Glomerular endothelial cell (primary cell): ENCODE measurements at places on chromosomes 4 and X. TPM values are rescaled to one million over a fixed set of nuclear protein-coding genes. Genes with fewer than 3 reads are reported as not detected.

GPR50 gene
- total RNA-seq = not detected in 2 replicates

FAT4 gene
- 17.3 and 30.7 TPM in 2 replicates for total RNA-seq

P2RY10 gene
- not detected in 2 replicates for total RNA-seq

GPR173 gene
- 2.4 and 5.5 TPM in 2 replicates for total RNA-seq

SYTL5 gene
- 0.06 TPM in 1 of 2 replicates, not detected in the other for total RNA-seq

TEX11 gene
- not detected in 2 replicates for total RNA-seq

NKX1-1 gene
- total RNA-seq = not detected in 2 replicates

GRPR gene
- total RNA-seq = 0.23 TPM in 1 of 2 replicates, not detected in the other

FAM133A gene
- total RNA-seq = not detected in 2 replicates

TBC1D14 gene
- total RNA-seq = 21.6 and 22.0 TPM in 2 replicates

NOX1 gene
- total RNA-seq = not detected in 2 replicates

ADGRA3 gene
- 15.4 and 19.2 TPM in 2 replicates for total RNA-seq

AKAP14 gene
- not detected in 2 replicates for total RNA-seq

LRRC66 gene
- total RNA-seq = 0.10 and 0.58 TPM in 2 replicates

GAGE12F gene
- total RNA-seq = not detected in 2 replicates

GAGE12E gene
- not detected in 2 replicates for total RNA-seq
